IMR-90 (cell line): ENCODE measurements at places on chromosomes 12 and 14.

DNA sequence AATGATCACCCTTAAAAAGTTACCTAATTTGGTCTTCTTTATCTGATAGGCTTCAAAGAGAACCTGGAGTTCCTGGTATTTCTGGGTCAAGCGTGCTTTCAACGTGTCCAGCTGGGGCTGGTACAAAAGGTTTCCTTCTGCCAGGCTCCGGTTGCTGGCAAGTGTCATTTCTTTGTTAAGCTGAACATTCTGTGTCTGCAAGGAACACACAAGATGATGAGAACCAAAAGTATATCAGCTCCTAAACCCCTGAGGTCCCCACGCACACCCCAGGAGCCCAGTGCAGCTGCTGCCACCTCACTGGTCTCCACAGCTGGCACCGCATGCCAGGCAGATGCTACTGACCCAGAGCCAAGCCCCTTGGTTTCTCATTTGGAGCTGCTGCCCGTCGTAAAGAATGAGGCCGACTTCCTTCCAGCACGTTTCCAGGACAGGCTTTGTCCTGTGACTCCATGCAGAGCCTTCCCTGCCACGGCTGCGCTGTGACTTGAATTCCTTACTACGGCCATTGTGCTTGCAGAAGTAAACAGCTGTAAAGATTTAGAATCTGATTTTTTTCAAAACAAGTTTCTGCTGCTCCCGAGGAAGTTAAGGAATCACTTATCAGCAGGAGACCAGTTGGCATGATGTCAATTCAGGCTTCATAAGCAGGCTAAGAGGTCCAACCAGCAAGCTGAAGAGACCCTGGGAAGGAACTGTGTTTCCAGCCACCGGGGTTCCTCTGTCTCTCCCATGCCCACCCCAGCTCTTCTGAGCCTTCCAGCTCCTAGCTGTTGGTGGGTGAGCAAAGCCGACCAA lies 24.9 kb downstream of the VPS37B start:
- DNase-seq, result peak; percentile 70

GRCh38 chr12:905261-906031 lies 44.0 kb downstream of the RAD52 start:
- DNase-seq, result no peak

DNA sequence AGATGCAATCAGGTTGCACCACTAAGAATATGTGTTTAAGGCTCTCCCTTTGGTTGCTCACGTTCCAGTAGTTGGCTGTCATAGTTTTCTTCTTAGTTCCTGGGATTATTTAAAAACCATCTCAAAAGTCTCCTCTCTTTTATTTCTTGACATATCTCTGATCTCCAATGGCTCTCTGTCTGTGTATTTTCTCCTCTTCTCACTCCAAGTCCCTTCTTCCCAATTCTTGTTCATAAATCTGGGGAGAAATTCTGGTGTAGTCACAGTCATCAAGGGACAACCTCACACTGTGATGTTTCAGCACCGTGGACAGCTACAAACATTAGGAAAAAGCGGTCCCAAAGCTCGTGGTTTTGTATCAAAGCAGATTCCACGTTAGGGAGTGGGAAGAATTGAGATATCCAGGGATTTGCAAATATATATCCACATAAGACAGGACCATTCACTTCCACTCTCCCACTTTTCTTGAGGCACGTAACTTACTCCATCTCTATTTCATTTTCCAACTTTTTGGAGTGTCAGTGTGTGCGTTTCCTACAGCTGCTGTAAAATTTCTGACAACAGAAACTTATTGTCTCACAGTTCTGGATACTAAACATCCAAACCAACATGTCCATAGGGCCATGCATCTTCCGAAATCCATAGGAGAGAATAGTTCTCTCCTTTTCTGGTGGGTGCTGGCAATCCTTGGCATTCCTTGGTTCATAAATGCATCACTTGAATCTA lies 80.6 kb upstream of the TMEM233 start:
- DNase-seq, result no peak

GRCh38 chr12:130933269-130933995 lies 20.3 kb upstream of the ADGRD1 start:
- no peak for DNase-seq

DNA sequence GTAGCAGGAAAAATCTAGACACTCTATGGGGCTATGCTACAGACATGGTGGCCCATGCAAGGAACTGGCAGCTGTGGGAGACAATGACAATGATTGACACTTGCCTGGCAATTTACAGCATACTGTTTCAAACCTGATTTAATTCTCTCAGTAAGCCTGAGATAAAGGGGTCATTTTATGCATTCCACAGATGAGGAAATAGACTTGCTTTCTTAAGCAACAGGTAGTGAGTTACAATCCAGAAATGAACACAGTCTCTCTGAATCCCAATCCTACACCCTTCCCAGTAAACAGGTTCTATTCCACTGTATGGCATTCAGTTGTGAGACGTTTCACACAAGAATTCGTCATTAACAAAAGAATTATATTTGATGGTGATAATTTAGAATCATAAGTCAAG lies 15.5 kb upstream of the PCNX1 start:
- no peak for DNase-seq

DNA sequence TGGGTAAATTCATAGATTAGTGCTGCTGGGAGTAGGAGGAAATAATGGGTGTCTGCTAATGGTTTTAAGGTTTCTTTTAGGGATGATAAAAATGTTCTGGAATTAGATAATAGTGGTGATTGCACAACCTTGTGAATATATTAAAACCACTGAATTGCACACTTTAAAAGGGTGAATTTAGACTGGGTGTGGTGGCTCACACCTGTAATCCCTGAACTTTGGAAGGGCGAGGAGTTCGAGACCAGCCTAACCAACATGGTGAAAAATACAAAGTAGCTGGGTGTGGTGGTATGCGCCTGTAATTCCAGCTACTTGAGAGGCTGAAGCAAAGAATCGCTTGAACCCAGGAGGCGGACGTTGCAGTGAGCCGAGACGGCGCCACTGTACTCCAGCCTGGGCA lies 1.3 kb downstream of the RAD52 start:
- DNase-seq, result no peak

DNA sequence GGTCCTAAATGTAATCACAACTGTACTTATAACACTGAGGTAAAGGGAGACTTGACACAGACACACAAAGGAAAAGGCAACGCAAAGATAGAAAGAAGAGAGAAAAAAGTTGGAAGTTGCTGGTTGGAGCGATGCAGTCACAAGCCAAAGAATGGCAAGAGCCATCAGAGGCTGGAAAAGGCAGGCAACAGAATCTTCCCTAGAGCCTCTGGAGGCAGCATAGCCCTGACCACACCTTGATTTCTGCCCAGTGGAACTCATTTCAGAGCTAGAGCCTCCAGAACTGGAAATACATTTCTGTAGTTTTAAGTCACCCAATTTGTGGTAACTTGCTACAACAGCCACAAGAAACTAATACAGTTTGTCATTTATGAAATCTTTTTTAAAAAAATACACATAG lies 89.2 kb downstream of the PUS7L start:
- no peak for DNase-seq

DNA sequence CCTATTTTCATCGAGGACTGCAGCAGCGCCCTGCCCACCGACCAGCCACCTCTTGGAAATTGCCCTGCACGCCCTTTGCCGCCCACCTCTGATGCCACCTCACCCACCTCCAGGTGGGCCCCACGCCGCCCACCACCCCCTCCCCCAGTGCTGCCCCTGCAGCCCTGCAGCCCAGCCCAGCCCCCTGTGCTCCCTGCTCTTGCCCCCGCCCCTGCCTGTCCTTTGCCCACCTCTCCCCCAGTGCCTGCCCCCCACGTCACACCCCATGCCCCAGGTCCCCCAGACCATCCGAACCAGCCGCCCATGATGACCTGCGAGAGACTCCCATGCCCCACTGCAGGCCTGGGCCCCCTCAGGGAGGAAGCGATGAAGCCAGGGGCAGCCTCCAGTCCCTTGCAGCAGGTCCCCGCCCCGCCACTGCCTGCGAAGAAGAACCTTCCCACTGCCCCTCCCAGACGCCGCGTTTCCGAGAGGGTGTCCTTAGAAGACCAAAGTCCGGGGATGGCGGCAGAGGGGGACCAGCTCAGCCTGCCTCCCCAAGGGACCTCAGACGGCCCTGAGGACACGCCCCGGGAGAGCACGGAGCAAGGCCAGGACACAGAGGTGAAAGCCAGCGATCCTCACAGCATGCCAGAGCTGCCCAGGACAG lies 96.5 kb downstream of the LGMN start:
- DNase-seq, result no peak

DNA sequence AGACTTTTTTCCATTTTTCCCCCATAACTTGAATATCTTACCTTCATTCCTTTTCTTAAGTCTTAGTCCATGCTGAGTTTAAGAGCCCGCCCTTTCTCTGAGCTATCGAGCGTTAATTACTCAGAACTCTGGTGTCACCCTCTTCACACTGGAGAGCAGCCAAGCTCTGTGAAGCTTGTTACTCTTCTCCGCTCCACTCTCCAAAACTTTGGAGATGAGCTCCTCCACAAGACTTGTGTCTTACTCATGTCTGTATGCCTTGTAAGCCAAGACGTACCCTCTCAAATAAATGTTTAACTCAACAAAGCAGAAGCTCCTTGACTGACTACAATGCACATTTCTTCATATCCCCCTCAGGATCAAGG lies 54.7 kb downstream of the DICER1 start:
- DNase-seq, result no peak

DNA sequence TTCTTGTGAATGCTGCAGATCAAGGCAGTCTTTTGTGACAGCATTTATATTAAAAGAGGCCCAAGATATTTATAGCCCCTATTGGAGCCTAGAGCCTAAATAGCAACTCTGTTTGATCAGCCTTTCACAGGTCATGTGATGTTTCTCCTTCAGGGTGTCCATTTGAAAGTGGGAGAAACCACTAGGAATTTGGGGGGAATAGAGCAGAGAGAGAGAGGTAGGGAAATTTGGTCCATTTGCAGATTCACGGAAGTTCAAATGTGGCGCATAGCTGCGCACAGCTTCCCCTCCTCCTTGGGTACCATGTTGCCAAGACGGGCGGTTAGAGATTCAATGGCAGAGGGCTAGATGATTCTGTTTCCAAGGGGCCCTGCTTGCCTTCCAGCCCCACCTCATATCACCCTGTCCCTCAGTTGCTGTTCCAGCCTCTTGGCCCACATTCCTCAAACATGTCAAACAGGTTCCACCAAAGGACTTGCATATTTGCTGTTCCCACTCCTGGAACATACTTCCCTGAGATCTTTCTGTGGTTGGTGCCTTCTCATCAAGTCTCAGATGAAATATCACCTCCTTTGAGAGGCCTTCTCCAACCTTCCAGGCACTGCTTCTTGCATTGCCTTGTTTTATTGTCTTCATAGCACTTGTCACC lies 220.8 kb downstream of the CHST11 start:
- DNase-seq, result no peak
